ENCODE measurements at places on chromosomes 7 and 10.

GRCh38 chr10:124676416-124677062 lies 67.6 kb downstream of the FAM53B start:
- no peak for DNase-seq

DNA sequence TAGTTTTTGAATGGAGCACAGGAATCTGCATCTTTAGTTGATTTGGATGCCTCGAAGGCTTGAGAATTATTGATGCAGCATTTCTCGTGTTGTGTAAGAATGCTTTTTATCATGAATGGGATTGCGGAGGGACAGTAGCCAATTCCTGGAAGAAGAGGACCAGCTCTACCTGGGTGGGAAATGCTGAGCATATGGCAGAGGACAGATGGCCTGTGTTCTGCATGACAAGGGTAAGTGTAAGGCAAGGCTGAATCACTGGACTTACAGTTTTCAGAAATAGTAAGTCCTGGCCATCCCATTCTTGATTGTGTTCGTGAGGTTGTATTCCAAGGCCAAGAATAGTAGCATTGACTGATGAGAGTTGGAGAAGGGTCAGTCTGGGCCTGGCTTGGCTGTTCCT lies 15.9 kb downstream of the RP9 start:
- DNase-seq: no peak

- no peak for DNase-seq
Measured at GRCh38 chr7:45686441-45687184, 112.4 kb downstream of the ADCY1 start.

DNA sequence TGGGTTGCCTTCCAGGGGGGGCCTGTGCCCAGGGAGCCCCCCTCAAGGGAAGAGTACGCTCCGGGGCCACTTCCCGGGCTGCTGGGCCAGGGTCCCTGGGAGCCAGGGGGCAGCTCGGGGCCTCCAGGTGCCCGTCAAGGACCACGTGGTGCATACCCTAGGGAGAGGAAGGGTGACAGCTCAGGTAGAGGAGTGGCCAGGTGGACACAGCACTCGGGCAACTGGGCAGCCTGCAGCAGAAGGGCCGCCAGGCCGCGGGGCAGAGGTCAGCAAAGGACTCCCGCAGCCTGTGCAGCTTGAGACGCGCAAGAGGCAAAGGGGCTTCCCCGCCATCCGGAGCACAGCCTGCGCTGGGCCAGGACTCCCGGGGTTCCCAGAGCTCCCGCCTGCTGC lies 26.4 kb downstream of the AP5Z1 start:
- no peak for DNase-seq

DNA sequence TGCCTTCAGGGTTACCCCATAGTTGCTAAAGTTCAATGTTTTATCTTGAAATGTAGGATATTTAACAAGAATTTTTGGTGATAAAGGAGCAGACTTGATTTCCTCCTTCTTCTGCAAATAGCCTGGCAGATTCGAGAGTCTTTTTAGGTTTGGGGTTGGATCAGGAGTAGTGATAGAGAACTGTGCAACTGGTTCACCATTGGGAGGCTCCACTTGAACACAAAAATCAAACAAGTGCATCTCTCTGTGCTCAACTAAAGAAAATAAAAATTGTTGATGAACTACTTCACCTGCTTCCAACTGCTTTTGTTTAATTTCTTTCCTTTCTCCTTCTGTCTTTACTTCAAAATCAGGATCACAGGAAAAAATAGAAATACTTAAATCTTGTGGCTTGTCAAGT lies 58.5 kb downstream of the MACC1 start:
- DNase-seq: no peak

DNA sequence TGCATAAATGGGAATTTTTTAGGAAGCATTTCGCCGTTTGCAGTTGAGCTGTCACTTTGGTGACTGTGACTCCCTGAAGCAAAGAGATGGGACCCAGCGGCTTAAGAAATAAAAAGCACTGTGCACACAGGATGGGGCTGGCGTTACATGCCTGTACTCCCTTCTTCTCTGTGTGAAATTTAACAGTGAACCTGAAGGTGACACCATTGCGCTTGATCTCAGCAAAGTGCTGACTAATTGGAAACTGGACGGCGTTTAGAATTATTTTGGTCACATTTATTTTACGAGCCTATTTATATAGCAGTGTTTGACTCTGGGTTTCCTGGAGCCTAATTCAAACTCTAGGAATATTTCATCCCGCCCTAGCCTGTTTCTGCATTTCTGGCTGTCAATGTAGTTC lies 146.2 kb downstream of the PAXIP1 start:
- no peak for DNase-seq

- DNase-seq: no peak
Measured at GRCh38 chr10:90936276-90936659, 15.4 kb upstream of the ANKRD1 start.

GRCh38 chr7:801940-802381 lies 30.3 kb upstream of the SUN1 start:
- DNase-seq: no peak

DNA sequence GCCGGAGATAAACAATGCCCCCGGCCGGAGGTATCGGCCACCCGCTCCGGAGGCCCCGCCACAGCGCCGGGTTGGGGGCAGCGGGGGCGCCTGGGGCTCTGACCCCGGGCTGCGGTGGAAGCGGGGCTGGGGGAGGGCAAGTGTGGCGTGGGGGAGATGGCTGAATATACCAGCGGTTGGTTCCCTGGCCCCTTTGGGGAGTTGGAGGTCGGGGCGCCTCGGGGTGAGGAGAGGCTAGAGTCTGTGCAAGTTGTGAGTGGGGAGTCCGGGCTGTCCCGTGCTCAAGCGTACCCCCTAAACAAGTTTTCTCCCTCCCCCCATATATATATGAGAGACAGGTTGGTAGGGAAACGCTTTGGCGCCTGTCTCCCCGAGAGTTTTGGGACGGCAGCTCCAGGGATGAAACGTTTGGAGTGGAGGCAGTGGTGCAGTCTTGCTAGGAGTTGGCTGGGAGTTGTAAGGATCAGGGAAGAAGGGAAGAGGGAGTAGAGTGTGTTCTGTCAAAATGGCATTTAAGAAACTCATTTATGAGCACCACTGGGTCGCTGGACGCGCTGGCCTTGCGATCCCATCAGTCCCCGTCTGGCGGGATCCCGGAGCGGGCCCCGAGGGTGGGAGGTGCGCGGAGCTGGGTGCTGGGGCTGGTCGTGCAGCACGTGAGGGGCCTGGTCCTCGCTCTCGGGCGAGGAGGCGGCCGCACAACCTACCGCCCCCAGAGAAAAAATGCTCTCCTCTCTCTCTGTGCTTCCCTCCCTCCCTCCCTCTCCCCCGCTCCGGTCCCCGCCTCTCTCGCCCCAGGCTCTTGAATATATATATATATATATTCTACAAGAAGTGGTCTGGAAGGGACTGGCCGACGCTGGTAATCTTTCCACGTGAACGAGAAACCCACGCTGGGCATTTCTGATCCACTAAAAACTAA lies 1.1 kb downstream of the TET1 start:
- no peak for DNase-seq

DNA sequence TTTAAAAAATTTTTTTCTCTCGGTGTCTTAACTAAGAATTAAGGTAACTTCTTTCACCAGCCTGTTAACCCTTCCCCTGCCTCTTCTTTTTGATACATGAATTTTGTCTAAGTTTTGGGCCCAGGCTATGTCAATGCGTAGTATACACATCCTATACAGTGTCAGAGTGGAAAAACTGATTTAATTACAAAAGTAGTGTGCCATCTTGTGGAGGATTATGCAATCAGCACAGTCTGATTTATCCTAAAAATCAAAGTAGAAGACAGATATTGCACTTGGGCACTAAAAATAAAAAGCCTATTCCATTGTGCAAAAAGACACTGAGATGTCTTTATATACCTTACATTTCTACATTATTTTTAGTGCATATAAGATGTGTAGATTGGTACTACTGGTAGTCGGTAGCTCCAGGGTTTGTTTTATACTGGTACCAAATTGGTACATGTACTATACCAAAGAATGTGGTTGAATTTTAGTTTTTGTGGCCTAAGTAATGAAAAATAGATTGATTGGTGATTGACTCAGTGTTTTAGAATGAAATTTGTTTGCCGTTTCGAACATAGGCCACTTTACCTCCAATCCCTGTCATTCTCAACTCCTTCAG lies 96.6 kb downstream of the MKLN1 start:
- no peak for DNase-seq

DNA sequence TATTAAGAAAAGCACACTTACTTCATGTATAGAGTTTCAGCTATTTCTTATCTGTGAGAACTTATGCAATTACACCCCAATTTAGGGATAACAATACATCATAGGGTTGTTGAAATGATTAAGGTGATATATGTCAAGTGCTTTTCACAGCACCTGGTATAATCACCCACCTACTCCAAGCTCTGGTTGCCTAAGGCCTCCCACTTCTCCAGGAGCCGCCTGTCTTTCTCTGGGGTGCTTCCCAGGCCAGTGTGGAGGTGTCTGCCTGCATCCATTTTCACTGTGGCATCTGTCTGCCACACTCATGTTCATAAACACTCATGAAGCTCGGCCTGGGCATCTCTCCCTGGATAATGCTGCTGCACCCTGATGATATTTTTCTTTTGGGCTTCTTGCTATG lies 250.3 kb downstream of the STK31 start:
- no peak for DNase-seq

GRCh38 chr7:136104269-136104603 lies 127.1 kb upstream of the MTPN start:
- DNase-seq: no peak

All from stimulated activated CD8-positive, alpha-beta memory T cell treated with anti-CD3 and anti-CD28 coated beads, Interleukin-2, amount 100 ng/mL, for 48 hours (primary cell).